Kidney capillary endothelial cell (primary cell): ENCODE measurements at places on chromosomes 5 and 9.

DNA sequence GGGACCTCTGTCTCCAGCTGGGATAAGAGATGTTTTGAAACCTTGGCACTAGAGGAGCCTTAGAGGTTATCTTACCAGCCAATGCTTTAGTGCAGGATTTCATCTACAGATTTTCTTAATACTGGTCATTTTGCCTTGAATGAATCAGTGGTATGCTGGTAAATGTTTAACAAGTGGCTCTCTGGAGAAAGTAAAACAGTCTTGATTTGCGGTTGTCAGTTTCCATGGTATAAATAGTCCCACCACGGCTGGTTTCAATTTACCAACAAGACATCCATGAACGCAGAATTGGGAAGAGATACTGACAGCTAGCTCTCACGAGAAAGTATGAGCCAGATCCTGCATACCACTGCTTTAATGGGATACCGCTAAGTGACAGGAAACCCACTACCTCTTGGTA is 56.7 kb upstream of the CXCL14 start:
- DNase-seq: no peak

DNA sequence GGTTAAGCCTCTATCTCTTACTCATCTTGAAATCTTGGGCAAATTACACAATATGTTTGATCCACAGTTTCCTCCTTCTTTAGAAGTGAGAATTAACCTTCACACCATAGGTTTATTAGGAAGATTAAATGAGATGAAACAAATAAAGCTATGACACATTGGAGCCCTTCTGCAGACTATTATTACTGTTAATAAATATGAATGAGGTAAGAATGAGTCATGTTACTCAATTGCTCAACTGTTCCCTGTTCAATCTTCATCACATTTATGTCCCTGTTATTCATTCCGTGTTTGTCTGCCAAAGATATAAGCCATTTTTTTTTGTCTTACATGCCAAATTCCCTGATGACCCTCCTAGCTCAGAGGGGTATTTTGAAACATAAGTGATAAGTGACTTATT is 52.1 kb upstream of the PAPPA start:
- DNase-seq: no peak

- DNase-seq: no peak
These were observed 150.2 kb upstream of the PHYKPL start for GRCh38 chr5:178382754-178383164.

GRCh38 chr9:124394167-124394566 is 21.1 kb downstream of the PSMB7 start:
- no peak for DNase-seq

DNA sequence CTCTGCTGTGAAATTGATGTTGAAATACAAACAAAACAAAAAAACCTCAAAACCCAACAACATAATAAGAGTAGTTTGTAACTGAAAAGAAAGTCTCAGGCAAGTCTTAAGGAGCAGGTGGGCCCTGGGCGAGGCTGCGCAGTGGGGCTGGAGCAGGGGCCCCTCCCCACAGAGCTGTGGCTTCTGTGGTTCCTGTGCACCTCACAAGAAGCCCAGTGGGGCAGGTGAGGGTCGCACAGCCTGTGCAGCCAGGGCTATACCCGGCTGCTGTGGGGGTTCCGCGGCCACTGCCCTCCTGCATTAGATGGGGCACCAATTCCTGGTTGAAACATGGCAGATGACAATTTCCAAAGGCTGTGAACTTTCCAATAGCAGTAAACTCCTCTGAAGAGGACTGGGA is 75.3 kb downstream of the TRIO start:
- DNase-seq: no peak

- DNase-seq: no peak
These were observed 40.1 kb downstream of the IQGAP2 start for GRCh38 chr5:76443066-76443800.
